ENCODE measurements at places on chromosomes 5 and 9.

GRCh38 chr9:104177003-104177611 is 83.0 kb downstream of the SMC2 start:
- DNase-seq: no peak
- no peak overlapping the region for H3K27ac ChIP-seq
- no peak overlapping the region for H3K4me3 ChIP-seq

- no peak for DNase-seq
- H3K4me3 ChIP-seq: no peak overlapping the region
- no peaks in the 10 kb centered on the region for H3K36me3 ChIP-seq
- no peaks in the 10 kb centered on the region for H3K27me3 ChIP-seq
- peaks cover 11% of the 10 kb centered on the region for H3K4me1 ChIP-seq
- H3K27ac ChIP-seq: no peak overlapping the region
These were observed 281.7 kb downstream of the TMEM38B start for GRCh38 chr9:105975886-105976645.

GRCh38 chr5:76755779-76756637 is 40.1 kb downstream of the F2R start:
- no peaks in the 10 kb centered on the region for H3K36me3 ChIP-seq
- H3K27ac ChIP-seq: no peak overlapping the region
- H3K27me3 ChIP-seq: peaks cover 4% of the 10 kb centered on the region
- H3K4me1 ChIP-seq: peaks cover 4% of the 10 kb centered on the region
- no peak overlapping the region for H3K4me3 ChIP-seq

GRCh38 chr5:89342106-89342876 is 459.3 kb upstream of the MEF2C start:
- H3K4me3 ChIP-seq: no peak overlapping the region
- no peaks in the 10 kb centered on the region for H3K36me3 ChIP-seq
- H3K27ac ChIP-seq: no peak overlapping the region
- no peaks in the 10 kb centered on the region for H3K4me1 ChIP-seq
- no peaks in the 10 kb centered on the region for H3K27me3 ChIP-seq

Measured in progenitor cell of endocrine pancreas (in vitro differentiated cells).